Stimulated activated CD8-positive, alpha-beta memory T cell treated with anti-CD3 and anti-CD28 coated beads, Interleukin-4, amount 100 ng/mL, for 4 hours (primary cell): ENCODE measurements at places on chromosomes 12 and 14.

GRCh38 chr14:81454572-81455218 is 54.6 kb upstream of the STON2 start:
- DNase-seq, result no peak

DNA sequence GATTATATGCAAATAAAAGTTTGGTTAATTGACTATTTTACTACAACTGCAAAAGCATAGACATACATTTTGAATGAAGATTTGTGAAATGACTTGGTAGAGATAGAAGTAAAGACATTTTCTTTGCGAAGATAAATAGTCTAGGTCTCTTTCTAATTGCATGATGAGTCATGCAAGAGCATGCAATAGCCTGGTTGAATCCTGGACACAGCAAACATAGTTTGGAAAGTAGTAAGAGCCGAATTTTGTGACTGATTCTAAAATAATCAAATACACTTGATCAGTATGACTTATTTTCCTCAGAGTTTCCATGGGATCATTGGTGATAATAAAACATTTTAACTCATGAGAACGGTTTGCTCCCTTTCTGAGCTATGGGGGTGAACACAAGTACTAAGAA is 27.7 kb upstream of the CAND1 start:
- no peak for DNase-seq

GRCh38 chr14:78567343-78567742 is 397.2 kb downstream of the NRXN3 start:
- DNase-seq, result no peak

- no peak for DNase-seq
Observed at GRCh38 chr12:132384916-132385774, 55.8 kb upstream of the GALNT9 start.

DNA sequence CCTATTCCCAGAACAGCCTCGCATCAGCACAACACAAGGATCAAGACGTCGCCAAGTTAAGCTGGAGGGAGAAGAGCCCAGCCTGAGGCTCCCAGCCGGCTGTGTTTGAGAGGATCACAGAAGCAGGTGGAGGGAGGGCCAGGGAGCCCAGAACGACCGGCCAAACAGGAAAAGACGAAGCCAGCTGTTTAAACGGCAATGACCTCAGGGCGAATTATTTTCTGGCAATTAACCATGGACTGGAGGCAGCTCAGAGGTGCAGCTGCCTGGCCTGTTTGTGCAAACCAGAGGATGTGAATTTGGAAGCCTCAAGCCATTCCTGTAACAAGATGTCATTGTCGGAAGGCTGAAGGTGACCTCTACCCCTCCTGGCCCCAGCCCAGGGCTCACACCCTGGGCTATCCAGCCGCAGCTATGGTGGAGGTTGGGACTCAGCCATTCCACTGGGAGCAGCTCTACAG is 175.8 kb upstream of the PRMT8 start:
- no peak for DNase-seq

DNA sequence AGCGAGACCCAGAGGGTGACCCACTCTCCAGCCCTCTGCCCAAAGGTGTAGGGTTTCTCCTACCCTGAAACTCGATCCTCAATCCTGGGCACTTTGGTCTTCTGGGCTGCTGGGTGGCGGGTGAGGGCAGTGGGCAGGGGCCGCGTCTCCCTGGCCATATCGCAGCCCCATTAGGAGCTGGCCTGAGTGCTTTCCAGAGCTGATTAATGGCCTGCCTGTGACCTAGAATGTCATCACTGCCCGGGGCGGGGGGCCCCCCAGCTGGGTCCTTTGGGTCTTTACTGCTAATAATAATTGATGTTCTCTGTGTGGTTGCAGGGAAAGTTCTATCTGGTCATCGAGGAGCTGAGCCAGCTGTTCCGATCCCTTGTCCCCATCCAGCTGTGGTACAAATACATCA is 47.8 kb downstream of the HRK start:
- DNase-seq, result no peak

GRCh38 chr12:43812057-43812456 is 5.9 kb upstream of the TWF1 start:
- DNase-seq, result no peak

- peak; percentile 33 for DNase-seq
Observed at GRCh38 chr12:53180931-53181645, 363 bp upstream of the CSAD start.
